GM23248 (cell line): ENCODE measurements at places on chromosomes 7 and 10.
A peak's percentile ranks its signal among the peaks of the same experiment; 100 is the strongest.

DNA sequence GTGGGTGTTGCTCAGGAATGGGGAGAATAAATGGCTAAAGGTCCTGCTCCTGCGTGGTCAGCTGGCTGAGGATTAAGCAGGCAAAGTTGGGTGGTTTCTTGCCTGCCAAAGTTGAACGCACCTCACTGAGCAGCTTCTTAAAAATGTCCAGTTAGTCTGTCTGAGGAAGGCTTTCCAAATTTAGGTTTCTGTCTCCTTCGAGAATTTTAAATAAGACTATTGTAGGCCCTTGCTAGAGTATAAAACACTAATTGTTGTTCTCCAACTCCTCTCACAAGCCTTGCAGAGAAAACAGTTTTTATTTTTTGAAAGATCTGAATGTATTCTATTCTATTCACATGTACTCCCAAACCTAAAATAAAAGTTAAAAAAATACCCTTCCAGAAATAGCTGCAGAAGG lies 122.0 kb upstream of the LAMB4 start:
- no peak for DNase-seq

- peak; percentile 90 for DNase-seq
Measured at GRCh38 chr7:43646603-43647338, 63.9 kb downstream of the STK17A start.

- DNase-seq = no peak
Measured at GRCh38 chr10:103568505-103568904, 75.0 kb downstream of the NEURL1 start.

GRCh38 chr10:1280466-1281404 lies 224.6 kb downstream of the WDR37 start:
- DNase-seq = no peak

GRCh38 chr10:101293007-101293723 lies 60.8 kb upstream of the BTRC start:
- no peak for DNase-seq

- DNase-seq = peak; percentile 70
Measured at GRCh38 chr10:23338155-23338828, 6.3 kb downstream of the C10orf67 start.

DNA sequence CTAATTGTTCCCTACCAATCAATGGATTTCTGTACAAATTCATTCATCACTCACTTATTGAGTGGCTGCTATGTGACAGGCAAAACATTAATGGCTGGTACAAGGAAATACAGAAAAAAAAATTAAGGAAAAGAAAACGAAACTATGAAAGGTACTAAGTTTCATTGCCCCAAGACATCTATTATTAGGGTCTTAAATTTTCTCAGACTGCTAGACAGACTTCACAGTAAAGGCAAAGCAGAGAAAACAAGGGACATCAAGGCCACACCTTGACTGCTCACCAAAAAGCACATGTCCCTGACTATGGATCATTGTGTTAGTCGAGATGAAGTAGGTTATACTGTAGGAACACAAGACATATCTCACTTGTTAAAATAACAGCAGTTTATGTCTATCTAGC lies 36.5 kb downstream of the DGKI start:
- DNase-seq = no peak

GRCh38 chr7:5276611-5277010 lies 6.1 kb upstream of the SLC29A4 start:
- DNase-seq = no peak

GRCh38 chr10:30986053-30986555 lies 45.6 kb downstream of the ZNF438 start:
- peak; percentile 63 for DNase-seq

DNA sequence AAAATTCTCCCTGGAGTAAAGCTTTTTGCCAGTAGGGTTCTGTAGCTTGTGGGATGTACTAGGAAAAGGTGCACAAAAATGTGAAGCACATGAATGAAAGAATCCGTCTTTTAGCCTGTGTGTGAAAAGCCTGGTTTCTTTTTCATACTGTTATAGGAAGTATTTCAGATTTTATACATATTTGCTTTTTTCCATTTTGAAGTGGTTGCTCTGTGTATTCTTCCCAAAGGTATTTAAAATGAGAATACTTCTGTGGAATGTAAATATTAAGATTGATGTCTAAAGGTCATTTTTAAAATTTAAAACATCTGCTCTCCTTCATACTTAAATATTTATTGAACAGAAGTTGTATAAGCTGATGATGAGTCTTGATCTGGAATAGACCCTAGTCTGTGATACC lies 96.8 kb downstream of the CDK14 start:
- peak; percentile 10 for DNase-seq

GRCh38 chr7:24075426-24075810 lies 208.6 kb upstream of the NPY start:
- DNase-seq = no peak
